Activated CD8-positive, alpha-beta memory T cell treated with anti-CD3 and anti-CD28 coated beads for 4 hours (primary cell): ENCODE measurements at places on chromosomes 12 and 14.

GRCh38 chr12:13210236-13211190 is 14.0 kb downstream of the EMP1 start:
- no peak for DNase-seq

- DNase-seq, result no peak
Observed at GRCh38 chr14:70708717-70709570, 67.2 kb downstream of the TTC9 start.

DNA sequence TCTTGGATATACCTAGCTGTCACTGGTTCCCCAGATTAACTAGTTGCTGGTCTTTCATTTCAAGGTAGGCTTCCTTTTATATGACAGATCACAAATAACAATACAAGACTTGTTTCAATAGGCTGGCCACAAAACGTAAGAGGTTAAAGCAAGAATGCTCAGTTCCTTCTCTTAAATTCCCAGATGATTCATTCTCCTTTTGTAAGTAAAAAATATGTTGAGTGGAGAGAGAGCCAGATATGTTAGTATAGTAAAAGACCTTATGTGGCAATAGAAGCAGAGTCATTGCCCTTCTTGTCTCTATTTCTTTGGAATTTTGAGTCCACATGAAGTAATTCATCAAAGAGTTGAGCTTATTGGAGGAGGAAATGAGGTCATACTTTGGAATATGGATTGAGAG is 939.0 kb upstream of the ATXN7L3B start:
- DNase-seq, result no peak

DNA sequence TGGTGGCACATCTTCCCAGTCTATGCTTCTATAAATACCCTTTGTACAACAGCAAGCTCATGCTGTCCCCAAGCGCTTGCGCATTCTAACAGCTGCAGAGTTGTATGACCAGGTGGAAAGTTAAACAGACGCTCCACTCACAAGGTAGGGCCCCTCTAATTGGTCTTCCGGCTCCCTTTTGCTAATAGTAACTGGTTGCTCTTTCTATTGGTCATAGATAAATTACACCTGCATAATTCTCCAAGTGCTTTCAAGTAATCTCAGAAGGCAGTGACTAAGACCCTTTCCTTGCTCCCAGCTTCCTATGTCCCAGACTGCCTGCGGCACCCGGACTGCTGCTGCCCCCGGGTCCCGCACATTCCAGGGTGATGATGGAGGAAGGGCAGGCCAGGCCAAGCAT is 6.1 kb upstream of the TSPAN9 start:
- DNase-seq, result no peak

DNA sequence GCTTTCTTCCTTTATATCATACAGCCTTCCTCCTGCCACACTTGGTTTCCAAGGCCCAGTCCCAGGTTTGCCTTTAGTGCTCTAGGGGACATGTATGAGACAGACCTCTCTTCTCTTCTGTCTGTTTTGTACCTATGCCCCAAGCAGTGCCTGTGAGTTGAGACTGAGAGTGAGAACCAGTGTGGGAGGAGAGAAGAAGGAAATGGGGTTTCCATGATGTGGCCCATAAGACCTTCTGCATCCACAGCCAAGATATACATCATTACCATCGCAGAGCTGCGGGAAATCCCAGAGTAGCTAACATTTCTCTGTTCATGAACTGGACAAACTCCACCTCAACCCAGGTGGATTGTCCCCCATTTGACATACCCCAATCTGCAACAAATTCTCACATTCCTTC is 2.8 kb downstream of the TESPA1 start:
- peak; percentile 16 for DNase-seq

DNA sequence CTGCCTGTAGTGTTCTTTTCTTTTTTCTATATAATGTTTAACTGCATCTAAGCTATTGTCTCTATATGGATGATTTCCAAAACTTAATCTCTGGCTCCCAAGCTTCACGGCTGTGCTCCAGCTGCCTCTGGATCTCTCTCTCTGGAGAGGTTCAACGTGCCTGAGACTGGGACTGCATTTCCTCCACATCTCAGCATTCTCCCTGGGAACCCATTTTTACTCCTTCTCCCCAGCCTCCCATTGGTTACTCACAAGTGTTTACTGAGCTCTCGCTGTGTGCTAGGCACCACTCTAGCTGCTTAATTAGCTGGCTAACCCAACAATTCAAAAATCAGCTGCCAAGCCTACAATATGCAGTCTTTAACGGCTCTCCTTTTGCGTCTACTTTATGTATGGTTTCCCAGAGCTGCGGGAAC is 34.7 kb downstream of the FBXL14 start:
- DNase-seq, result no peak

GRCh38 chr12:32516230-32516629 is 116.9 kb downstream of the FGD4 start:
- no peak for DNase-seq

DNA sequence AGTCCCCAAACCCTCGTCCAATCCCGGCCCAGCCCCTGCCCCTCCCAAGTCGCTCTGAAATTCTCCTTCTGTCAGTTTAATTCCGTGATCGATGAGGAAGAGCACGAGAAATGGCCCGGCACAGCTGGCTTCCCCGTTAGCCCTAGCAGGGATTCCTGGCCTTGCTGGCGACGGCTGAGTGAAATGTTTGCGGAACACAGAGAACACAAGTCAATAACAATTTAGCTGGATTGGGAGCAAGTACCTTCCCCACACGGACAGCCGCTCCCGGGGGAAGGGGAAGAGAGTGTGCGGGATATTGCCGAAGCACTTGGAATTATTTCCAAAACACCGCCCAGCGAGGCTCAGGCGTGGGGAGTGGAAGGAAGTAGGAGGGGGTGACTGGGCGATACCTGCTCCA is 134.6 kb downstream of the RBM19 start:
- DNase-seq, result no peak

DNA sequence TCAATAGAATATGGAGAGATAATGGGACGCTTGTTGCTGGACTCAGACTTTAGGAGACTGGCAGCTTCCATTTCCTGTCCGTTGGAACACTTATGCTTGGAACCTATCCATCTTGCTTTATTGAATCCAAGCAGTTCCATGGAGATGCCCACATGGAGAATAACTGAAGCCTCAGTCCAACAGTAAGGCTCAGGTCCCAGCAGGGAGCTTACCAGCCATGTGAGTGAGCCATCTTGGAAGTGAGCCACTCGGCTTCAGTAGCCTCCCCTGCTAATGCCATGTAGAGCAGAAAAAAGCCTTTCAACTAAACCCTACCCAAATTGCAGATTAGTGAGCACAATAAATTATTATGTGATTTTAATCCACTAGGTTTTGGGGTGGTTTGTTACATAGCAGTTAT is 538.8 kb upstream of the STXBP6 start:
- DNase-seq, result no peak

GRCh38 chr12:1793426-1794210 is 26.7 kb upstream of the LRTM2 start:
- no peak for DNase-seq
